ENCODE measurements at places on chromosomes 5 and 9.

- DNase-seq, result peak; percentile 85
These were observed 37.6 kb upstream of the ORM1 start for GRCh38 chr9:114285166-114285867.

DNA sequence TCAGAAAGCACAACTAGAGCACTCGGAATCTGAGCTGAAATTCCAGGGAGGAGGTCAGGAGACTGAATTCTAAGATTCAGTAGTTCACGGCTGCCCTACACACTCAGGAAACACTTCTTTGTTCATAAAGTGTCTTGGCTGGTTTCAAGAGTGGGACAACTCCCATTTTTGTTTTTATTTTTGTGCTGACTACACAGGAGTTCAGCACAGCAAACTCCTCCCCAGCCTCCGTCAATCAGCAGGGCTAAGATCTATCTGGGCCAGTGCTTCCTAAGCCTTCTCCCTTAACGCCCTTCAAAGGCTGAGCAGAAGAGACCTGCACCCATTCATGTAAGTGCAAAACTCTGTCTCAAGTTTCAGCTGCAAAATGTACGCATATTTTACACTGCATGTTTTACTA is 250.1 kb downstream of the CRB2 start:
- no peak for DNase-seq

GRCh38 chr5:19179571-19179970 is 808.4 kb downstream of the CDH18 start:
- no peak for DNase-seq

- no peak for DNase-seq
These were observed 571.0 kb upstream of the ARRDC3 start for GRCh38 chr5:91954136-91954535.

DNA sequence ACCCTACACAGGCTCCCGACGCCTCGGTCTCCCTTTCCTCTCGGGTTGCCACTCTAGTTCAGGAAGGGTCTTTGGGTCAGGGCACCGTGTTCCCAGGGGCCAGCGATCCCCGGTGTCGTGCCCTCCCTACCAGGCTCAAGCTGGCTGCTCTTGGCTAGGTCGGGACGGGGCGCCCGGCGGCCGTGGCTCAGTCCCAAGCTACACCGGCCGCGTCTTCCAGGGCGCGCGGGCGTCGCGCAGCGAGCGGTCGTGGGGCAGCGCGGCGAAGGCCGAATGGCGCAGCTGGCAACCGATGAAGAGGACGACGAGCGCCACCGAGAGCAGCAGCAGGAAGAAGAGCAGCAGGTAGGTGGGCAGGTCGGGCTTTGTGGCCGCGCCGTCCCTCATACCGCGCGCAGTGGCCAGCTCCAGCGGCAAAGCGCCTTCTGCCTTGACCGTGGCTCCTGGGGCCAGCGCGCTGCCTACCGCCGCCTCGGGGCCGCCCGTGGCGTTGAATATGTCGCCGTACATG is 892 bp downstream of the SMIM32 start:
- peak; percentile 11 for DNase-seq

DNA sequence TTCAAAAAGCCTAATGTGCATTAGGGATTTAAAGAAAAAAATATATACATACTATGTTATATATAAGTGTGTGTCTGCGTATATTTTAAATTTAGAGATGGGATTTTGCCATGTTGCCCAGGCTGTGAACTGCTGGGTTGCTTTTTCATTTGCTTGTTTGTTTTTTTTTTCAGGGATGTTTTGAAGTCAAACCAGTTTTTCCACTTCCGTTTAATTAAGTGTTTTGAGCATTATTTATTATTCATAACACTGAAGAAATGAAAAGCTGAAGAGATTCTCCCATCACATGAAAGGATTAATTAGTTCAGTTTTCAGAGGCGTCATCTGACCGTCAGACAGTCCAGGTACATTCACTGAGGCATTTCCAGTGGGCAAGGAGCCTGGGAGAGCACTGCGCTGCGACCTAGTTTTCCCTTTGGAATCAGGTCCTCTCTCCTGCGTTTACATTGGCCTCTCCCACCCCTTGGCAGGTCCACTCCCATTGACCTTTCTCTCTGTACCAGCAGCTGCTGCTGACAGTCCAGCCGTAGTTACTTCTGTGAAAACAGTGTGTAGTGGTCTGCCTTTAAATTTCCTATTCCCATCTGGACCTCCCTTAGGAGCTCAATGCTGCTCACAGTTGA is 26.0 kb downstream of the ARRDC3 start:
- no peak for DNase-seq

- no peak for DNase-seq
These were observed 668.2 kb downstream of the DTWD2 start for GRCh38 chr5:118320121-118320520.

DNA sequence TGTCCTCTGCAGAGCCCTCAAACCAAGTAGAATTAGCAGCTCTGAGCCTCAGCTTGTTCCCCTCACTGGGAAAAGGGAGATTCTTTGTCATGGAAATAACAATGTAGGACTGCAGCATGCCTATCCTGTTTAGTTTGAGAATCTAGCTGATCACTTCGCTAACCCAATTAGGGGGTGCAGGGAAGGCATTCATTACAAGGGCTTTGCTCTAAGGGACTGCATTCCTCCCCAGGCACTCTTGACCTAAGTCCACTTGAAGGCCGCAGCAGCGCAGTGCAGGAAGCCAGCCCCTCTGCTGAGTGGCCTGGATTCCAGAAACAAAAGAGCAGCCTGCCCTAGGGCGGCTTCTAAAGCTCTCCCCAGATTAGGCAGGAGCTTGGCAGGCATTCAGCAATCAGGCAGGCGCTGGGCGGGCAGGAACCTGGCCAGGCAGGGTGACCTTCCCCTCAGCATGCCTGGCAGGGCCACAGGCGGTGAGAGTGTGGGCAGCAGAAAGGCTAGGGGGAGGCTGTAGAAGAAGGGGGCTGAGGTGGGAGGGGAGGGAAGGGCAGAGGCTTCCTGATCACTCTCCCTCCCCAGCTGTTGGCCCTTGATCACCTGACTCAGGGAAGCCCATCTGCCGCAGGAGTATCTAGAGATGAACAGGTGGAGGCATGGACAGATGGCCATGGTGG is 24.8 kb downstream of the CCNJL start:
- peak; percentile 33 for DNase-seq

DNA sequence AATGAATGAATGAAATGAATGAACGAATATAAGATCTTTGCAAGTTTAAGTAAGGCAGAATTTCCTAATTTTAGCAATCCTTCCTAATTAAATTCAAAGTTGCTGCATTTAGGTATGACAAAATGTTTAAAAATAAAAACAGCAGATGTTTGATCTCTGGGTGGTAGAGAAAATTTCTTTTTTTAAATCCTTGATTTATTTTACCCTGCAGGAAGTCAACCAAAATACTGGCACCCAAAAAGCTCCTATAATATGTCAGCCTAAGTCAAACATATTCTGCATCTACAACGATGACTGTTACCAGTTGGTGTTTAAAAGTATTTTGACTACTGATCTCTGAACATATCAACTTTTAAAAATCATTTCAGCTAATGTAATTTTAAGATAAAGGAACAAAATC is 58.4 kb downstream of the TTC39B start:
- no peak for DNase-seq

GRCh38 chr9:133394687-133395271 is 18.6 kb downstream of the STKLD1 start:
- DNase-seq, result no peak

DNA sequence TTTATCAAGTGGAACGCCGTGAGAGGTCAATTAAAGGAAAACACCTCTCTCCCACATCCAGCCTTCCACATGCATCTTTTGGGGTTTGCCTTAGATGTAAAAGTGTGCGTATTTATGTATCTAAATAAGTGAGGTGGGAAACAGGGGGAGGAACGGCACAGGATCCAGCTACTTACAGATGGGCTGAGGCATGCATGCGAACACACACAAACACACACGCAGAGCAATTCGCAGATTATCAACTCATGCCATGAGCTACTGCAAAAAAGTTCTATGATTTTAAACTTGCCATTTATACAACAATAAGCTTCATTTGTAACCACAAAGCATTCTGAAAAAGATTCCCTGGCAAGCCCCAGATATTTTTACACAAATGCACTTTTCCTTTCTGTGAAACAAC is 242.1 kb downstream of the BNC2 start:
- DNase-seq, result peak; percentile 51

- DNase-seq, result peak; percentile 43
These were observed 24.3 kb upstream of the POMT1 start for GRCh38 chr9:131478421-131478868.

DNA sequence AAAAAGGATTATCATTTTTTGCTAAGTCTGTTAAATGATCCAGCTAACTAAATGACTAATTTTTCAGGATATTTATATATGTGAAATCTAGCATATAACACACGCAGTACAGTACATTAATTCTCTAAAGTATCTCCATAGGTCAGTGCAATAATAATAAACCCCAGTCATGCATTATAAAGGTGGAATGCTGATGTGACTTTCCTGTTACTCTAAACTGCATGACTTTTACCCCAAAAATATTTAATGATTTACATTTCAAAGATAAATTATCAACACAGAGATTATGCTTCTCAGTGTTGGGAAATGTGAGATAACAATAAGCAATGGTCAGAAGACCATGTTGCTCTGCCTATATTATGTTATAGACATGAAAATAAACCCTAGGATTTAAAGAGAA is 34.1 kb upstream of the PAM start:
- DNase-seq, result no peak

- peak; percentile 91 for DNase-seq
These were observed 18.9 kb upstream of the MEGF9 start for GRCh38 chr9:120733190-120733589.

DNA sequence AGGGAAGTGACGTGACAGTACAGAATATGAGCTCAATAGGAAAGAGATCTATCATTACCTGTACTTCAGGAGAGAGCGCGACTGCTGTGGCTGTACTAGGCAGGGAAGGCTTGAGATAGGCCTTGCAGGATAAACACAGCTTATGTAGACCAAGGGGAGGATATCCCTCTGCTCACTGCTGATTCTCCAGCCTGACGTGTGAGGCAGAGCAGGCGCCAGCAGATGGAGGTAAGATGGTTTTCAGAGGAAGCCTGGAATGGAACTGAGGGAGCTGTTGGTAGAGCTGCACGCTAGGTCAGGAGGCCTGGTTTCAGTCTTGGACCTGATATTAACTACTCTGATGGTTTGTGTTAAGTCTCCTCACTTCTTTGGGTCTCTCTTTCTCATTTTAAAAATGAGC is 291.4 kb downstream of the YTHDC2 start:
- no peak for DNase-seq

DNA sequence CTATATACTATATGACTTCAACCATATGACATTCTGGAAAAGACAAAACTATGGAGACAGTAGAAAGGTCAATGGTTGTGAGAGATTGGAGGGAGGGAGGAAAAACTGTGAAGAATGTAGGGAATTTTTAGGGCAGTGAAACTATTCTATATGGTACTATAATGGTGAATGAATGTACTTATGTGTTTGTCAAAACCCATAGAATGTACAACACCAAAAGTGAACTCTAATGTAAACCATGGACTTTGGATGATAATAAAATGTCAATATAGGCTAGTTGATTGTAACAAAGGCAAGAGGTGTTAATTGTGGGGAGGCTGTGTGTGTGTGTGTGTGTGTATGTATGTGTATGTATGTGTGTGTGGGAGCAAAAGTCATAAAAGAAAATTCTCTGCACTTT is 10.8 kb upstream of the STOM start:
- no peak for DNase-seq

DNA sequence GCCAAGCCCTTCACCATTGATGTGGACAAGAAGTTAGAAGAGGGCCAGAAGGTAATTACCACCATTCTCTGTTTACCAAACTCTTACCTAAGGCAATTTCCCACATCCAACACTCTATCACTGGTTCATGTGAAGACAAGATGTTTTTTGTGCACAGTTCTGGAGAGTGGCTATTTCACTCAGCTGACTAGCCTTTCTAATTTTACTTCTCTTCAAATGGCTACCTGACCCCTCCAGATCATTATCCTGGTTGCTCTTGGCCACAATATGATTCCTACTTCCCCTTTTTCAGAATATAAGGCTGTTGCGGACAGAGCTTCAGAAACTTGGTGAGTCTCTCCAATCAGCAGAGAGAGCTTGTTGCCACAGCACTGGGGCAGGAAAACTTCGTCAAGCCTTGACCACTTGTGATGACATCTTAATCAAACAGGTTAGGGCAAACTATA is 7.1 kb downstream of the KIF20A start:
- DNase-seq, result no peak

GRCh38 chr5:177035976-177036375 is 13.5 kb downstream of the ZNF346 start:
- no peak for DNase-seq

GRCh38 chr9:33686942-33687341 is 108.4 kb upstream of the PRSS3 start:
- DNase-seq, result no peak

DNA sequence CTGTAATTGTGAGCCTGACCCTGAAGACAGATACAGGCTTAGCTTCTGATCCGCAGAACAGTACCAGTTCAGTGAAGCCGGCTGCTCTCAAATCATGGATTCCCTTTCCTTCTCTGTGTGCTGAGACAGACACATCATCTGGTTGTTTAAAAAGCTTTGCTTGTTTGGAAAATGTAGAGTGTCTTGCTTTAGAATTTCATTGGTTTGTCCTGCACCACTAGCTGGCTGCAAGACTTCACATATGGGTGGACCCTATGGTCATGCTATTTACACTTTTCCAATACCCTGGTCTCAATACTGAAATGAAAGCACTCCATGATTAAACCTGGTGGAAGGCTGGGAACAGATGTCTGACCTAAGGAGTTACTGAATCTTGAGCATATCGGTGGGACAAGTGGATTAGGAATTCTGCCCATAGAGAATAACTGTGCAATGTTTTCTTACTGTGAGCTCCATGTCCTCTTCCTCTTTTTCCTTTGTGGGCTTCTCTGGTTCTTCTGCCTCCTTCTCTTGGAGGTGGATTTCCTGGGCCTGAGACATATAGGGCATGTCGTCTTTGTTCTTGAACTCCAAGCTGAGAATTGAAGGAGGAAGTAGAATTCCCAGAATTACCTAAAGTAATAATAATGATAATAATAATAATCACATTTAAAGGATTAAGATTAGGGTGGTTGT is 201.1 kb upstream of the KLF9 start:
- no peak for DNase-seq

Data from fibroblast of pulmonary artery (primary cell).